ENCODE measurements at places on chromosomes 1 and 21.

DNA sequence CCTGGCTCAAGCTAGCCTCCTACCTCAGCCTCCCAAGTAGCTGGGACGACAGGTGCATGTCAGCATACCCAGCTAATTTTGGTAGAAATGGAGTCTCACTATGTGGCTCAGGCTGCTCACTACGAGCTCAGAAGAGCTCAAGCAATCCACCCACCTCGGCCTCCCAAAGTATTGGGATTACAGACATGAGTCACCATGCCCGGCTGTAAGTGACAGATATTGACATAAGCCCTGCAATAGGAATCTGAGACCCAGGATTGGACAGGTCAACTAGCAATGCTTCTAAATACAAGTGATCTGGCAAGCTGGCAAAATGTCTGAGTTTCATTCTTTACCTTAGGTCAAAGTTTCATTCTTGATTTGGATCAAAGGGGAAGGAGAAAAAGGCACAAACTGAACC lies 40.5 kb upstream of the H6PD start:
- no peaks in the 10 kb centered on the region for H3K36me3 ChIP-seq
- no peak overlapping the region for H3K4me3 ChIP-seq
- no peak overlapping the region for H3K27ac ChIP-seq
- no peak for DNase-seq
- peaks cover 3% of the 10 kb centered on the region for H3K27me3 ChIP-seq

GRCh38 chr1:170929835-170930554 lies 5.3 kb upstream of the MROH9 start:
- no peaks in the 10 kb centered on the region for H3K36me3 ChIP-seq
- H3K27ac ChIP-seq: peak overlapping the region; percentile 9
- H3K4me3 ChIP-seq: no peak overlapping the region

DNA sequence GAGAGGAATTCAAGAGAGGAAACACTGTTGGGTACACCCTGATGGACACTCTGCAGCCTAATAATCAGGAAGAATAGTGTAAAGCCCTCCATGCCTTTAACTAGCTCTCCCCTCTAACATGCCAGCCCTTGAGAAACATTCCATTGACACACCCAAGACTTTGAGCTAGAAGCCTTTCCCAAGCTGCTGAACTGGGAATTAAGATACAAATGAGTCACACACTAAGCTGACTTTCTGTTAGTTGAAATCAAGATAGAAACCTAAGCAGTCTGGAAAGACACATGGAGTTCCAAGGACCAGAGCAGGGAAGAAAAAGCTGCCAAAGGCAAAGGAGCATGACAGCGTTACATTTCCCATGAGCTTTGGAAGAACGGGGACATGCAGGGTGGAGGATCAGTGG lies 380.8 kb downstream of the NPHP4 start:
- no peak for DNase-seq
- no peak overlapping the region for H3K4me3 ChIP-seq
- no peaks in the 10 kb centered on the region for H3K36me3 ChIP-seq
- no peak overlapping the region for H3K27ac ChIP-seq
- H3K4me1 ChIP-seq: no peaks in the 10 kb centered on the region
- H3K27me3 ChIP-seq: no peaks in the 10 kb centered on the region

DNA sequence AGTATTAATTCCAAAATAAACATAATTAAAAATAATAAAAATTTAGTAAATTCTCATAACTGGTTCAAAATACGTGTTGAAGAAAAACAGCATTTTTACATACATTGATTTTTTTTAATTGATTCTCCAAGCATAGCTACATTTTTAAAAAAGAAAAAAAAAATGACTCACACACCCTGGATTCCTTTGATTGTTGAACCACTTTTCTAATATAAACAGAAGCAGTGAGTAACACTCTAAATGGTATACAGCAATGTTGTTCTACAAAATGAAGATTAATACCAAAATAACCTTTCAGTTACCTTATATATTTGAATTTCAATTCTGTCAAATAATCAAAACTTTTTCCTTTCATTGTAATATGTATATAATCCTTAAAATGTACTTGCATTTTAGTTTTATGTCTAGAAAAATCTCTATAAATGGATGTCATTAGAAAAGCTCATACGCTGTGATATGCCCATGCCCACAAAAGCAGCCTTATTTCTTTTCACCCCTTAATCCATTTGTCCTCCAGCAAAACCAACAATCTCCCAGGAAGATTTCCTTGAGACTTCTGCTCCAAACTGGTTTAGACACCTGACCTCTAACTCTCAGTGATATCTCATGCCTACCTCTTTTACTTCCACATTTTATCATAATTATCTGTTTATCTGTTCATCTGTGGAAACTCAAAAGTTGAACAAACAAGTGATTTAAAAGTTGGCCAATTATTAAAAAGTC lies 246.4 kb upstream of the NR5A2 start:
- no peaks in the 10 kb centered on the region for H3K4me1 ChIP-seq
- H3K4me3 ChIP-seq: no peak overlapping the region
- no peak overlapping the region for H3K27ac ChIP-seq
- no peaks in the 10 kb centered on the region for H3K27me3 ChIP-seq

GRCh38 chr21:27740084-27740483 lies 773.2 kb upstream of the ADAMTS5 start:
- no peak for DNase-seq
- H3K36me3 ChIP-seq: no peaks in the 10 kb centered on the region
- H3K27ac ChIP-seq: no peak overlapping the region
- H3K27me3 ChIP-seq: no peaks in the 10 kb centered on the region
- H3K4me3 ChIP-seq: no peak overlapping the region

GRCh38 chr1:39163469-39163868 lies 41.0 kb upstream of the MACF1 start:
- H3K36me3 ChIP-seq: peaks cover 20% of the 10 kb centered on the region
- no peak overlapping the region for H3K27ac ChIP-seq
- DNase-seq: no peak

GRCh38 chr1:175155473-175155856 lies 37.1 kb downstream of the KIAA0040 start:
- no peak overlapping the region for H3K4me3 ChIP-seq
- DNase-seq: no peak
- H3K27ac ChIP-seq: no peak overlapping the region

- no peak for DNase-seq
- H3K4me1 ChIP-seq: no peaks in the 10 kb centered on the region
- no peak overlapping the region for H3K27ac ChIP-seq
- no peaks in the 10 kb centered on the region for H3K36me3 ChIP-seq
- no peaks in the 10 kb centered on the region for H3K27me3 ChIP-seq
Measured at GRCh38 chr1:98557895-98558294, 103.6 kb upstream of the SNX7 start.

GRCh38 chr1:147600119-147601111 lies 59.1 kb downstream of the BCL9 start:
- H3K36me3 ChIP-seq: peaks cover 4% of the 10 kb centered on the region
- H3K27me3 ChIP-seq: no peaks in the 10 kb centered on the region
- H3K4me1 ChIP-seq: peaks cover 4% of the 10 kb centered on the region
- H3K4me3 ChIP-seq: peak overlapping the region; percentile 84
- H3K27ac ChIP-seq: peak overlapping the region; percentile 96

DNA sequence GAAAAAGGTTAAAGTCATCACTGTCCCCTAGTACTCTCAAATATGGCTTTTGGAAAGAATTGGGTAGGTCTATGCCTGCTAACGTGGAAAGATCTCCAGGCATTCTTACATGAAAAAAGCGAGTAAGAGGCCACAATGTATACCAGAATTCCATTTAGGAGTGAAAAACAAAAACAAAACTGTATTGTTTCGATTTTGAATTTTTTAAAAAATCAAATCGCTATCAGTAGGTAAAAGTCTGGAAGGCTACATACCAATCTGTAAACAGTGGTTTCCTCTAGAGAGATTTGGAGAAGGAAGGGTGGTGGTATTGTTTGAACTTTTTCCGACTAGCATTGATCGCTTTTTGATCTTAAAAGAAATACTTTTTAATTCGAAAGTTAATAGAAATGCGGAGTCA lies 55.9 kb downstream of the RRAGC start:
- H3K4me3 ChIP-seq: no peak overlapping the region
- no peak for DNase-seq
- no peak overlapping the region for H3K27ac ChIP-seq
- peaks cover 38% of the 10 kb centered on the region for H3K27me3 ChIP-seq
- no peaks in the 10 kb centered on the region for H3K36me3 ChIP-seq
- no peaks in the 10 kb centered on the region for H3K4me1 ChIP-seq

DNA sequence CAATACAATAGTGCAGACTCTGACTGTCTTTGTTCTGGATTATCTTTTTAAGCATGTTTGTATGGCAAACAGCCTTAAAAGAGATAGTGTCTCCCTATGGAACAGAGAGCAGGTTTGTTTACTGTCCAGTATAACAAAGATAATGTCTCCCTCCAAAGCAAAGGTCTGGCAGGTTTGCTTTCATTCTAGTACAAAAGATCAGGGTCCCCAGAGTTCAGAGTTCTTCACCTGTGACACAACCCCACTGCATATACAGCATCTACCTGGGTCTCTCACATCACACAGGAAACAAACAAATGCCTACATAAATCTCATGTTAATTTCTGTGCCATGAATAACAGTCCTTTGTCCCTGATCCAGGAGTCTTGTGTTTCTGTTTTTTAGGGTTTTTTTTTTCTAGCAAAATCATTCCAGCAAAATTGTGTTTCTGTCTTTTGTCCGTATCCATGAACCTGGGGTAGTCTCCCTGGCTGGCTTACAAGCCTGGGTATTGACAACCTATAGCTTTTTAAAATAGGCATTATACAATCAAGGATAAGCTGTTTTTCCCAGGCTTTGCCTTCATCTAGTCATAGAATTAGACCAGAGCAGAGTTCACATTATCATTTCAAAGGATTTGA lies 89.4 kb upstream of the PTBP2 start:
- no peak overlapping the region for H3K27ac ChIP-seq
- no peaks in the 10 kb centered on the region for H3K27me3 ChIP-seq
- no peaks in the 10 kb centered on the region for H3K36me3 ChIP-seq
- no peak overlapping the region for H3K4me3 ChIP-seq
- H3K4me1 ChIP-seq: peaks cover 11% of the 10 kb centered on the region

DNA sequence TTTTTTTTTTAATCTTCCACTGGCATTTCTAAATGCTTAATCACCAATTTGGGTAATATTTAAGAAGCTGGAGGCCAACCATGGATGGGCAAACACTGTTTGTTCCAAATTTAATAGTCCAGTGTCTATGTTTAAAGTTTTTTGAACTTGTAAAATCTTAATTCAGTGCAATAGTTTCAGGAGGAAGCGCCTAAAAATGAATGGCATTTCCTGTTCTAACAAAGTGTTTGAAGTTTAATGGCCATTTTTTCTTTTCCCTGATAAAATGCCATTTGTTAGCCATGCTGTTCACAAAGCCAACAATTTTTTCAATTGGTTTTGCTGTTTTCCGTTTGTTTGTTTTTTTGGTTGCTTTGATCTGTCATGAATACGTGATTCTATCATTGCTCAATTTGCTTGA lies 552.1 kb downstream of the LMO4 start:
- DNase-seq: no peak
- no peaks in the 10 kb centered on the region for H3K4me1 ChIP-seq
- no peak overlapping the region for H3K4me3 ChIP-seq
- no peaks in the 10 kb centered on the region for H3K27me3 ChIP-seq

DNA sequence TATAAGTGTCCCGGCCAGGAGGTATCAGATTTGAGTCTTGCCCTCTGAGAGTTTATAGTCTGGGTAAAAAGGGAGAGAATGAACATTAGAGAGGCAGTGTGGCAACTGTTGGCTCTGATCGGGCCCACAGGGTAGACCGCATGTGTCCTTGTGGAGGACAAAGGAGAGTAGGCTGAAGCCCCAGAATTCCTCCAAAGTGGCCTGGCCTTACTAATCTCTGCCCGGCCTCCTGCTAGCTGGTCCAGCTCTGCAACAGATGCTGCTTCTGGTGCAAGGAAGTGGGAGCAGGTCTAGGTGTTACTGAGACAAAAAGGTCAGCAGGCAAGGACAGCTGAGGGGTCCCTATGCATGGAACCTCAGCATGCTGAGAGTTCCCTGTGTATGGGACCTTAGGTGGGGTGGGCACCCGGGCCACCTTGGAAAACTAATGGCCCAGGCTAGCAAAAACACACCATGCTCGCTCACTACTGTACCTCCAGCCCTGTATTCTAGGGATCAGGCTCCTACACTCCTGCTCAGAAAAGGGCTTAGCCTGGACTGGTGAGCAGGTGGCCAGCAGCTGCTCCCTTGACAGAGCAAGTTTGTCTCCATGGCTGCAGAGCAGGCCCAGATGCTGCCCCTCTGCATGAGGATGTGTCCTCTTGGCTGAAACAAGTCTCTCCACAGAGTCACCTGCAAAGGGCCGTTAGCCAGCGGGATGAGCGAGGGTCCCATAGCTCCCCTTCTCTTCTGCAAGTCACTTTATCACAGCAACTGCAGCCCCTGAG lies 30.3 kb upstream of the RGS16 start:
- no peaks in the 10 kb centered on the region for H3K27me3 ChIP-seq
- no peaks in the 10 kb centered on the region for H3K4me1 ChIP-seq
- no peak for DNase-seq
- H3K36me3 ChIP-seq: no peaks in the 10 kb centered on the region
- no peak overlapping the region for H3K27ac ChIP-seq
- no peak overlapping the region for H3K4me3 ChIP-seq

DNA sequence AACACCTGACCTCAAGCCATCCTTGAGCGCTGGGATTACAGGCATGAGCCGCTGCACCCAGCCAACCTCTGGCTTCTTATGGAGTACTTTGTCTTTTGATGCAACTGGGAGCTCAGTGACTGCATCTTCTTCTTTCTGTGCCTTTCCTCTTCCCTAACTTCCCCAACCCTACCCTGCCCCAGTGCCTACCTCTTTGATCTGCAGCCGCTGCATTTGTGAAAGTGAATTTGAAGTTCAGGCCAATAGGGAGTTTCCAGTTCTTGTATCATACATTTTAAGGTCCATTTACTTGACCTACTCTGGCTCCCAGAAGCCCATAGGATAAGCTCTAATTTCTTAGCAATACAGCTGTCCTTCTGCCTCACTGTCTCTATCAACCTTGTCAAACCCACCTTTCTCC lies 52.2 kb downstream of the KCNC4 start:
- H3K27me3 ChIP-seq: peaks cover 12% of the 10 kb centered on the region
- no peaks in the 10 kb centered on the region for H3K4me1 ChIP-seq
- no peak for DNase-seq
- no peak overlapping the region for H3K4me3 ChIP-seq

GRCh38 chr21:35995522-35996088 lies 64.7 kb downstream of the SETD4 start:
- no peaks in the 10 kb centered on the region for H3K36me3 ChIP-seq
- no peak overlapping the region for H3K27ac ChIP-seq
- no peak for DNase-seq
- H3K27me3 ChIP-seq: no peaks in the 10 kb centered on the region

All from lung (tissue), 17 donors.